ENCODE measurements at places on chromosomes 7 and 10.

- DNase-seq = no peak
Measured at GRCh38 chr10:22649390-22649841, 65.0 kb downstream of the PIP4K2A start.

GRCh38 chr7:102872460-102872859, 40.3 kb upstream of the LRRC17 start:
- no peak for DNase-seq

DNA sequence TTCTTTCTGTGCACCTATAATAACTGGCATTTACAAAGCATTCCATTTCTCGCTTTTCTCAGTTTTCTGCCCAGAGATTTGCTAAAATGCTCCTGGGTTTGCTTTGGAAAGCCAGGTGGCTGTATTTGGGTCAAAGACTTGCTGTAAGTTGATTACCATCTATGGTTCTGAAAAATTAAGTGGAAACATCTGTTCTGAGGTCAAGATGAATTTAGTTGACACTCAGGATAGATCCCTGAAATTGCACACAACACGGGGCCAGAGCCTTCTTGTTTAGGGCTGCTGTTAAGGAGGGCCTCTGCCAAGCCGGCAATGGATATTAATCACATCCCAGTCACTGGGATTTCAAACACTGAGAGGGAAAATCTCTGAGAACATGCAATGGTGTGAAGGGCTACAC, 111.6 kb upstream of the GLI3 start:
- no peak for DNase-seq

DNA sequence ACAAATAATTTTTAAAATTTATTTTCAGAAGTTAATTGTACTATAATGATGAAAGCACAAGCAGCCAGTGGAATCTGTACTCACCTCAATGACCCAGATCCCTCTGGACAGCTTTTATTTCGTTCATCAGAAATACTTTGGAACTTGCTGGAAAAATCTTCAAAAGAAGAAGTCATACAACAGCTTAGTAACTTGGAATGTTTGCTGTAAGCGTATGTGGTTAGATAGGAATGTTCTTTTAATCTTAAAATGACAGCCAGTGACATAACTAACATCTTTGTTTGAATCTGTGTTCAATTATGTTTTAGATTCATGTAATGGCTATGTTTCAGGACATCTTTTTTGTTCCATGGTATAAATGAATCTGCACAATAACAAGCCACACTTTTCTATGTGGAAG, 26.8 kb downstream of the CFAP69 start:
- no peak for DNase-seq

DNA sequence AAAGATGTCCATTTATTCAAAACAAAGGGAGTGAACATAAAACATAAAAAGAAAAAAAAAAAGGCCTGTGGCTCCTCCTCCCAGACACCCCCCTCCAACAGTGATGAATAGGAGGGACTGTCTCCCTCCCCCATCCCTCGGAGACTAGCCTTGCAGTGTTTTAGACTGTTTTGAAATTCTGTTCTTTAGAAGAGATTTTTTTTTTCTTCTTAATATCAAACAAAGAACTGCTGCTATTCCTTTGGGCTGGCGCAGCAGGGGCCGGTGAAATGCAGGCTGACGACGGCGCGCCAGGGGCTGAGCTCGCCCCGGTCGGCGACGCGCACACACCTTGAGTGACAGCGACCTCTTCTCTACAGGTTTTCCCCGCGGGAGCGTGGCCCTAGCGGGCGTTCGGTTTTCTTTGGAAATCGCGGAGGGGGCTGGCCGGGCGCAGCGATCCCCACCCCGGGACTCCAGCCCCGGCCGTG, at the start of gene LANCL2:
LANCL2 (plus strand) TSS at position 133 of the 470 bp plus-strand sequence. CDS start 689 bp downstream, outside the sequence.
- DNase-seq = peak; percentile 36

DNA sequence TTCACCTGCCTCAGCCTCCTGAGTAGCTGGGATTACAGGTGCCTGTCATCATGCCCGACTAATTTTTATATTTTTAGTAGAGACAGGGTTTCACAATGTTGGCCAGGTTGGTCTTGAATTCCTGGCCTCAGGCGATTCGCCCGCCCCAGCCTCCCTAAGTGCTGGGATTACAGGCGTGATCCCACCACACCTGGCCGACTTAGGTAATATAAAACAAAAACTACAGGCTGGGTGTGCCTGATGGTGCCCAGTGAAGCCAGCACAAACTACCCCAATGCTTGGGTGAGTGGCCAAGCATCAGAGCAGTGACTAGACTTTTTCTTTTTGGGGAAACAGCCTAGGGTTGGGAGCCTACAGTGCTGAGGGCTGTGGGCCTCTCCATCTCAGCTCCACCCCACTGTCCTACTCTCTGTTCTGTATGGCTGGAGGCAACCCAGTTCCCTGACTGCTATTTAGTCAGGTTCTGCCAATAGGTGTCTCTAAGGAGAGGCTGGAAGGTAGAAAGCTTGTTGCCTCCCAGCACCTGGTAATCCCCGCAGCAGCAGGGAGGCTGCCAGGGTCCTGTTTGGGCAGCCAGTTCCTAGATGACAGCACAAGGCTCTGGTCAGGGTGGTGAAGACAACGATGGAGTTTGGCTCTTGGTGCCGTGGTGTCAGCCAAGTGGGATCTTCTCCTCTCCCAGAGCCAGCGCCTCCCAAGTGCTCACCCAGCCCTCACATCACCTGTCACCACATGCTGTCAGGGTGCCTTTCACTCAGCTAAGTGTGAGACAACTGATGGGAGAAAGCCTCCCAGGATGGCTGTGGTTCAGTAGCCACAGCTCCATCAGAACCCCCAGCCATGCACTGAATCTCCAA, 10.4 kb upstream of the NACAD start:
- no peak for DNase-seq

DNA sequence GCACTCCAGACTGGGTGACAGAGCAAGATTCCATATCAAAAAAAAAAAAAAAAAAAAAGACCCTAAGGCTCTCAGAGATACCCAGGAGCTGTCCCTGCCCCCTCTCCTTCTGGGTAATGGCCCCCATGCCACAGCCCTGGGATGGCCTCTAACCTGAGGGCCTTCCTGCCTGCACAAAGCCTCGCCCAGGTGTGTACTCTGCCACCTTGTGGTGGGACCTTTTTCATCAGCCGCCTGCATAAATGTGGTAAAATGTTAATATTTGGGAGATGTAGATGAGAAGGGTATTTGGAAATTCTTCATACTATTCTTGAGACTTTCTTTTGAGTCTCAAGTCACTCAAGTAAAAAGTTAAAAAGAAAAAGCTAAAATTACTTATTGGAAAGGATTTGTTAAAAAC, 46.3 kb upstream of the RNF216 start:
- peak; percentile 26 for DNase-seq
